ENCODE measurements at places on chromosomes 2 and 18. TPM values are rescaled to one million over a fixed set of nuclear protein-coding genes. Genes with fewer than 3 reads are reported as not detected.

ZBTB7C gene
- 0.80 TPM for polyA plus RNA-seq

GREB1L gene
- polyA plus RNA-seq = 8.0 TPM

INPP5D gene
- polyA plus RNA-seq = 7.5 TPM

SPOPL gene
- polyA plus RNA-seq = 2.2 TPM

KRCC1 gene
- polyA plus RNA-seq = 27.0 TPM

MC5R gene
- polyA plus RNA-seq = not detected

TXNDC2 gene
- polyA plus RNA-seq = not detected

ERMN gene
- not detected for polyA plus RNA-seq

LHCGR gene
- 0.37 TPM for polyA plus RNA-seq

ACADL gene
- polyA plus RNA-seq = 0.16 TPM

RPRM gene
- not detected for polyA plus RNA-seq

CHST10 gene
- polyA plus RNA-seq = 5.1 TPM

DNA sequence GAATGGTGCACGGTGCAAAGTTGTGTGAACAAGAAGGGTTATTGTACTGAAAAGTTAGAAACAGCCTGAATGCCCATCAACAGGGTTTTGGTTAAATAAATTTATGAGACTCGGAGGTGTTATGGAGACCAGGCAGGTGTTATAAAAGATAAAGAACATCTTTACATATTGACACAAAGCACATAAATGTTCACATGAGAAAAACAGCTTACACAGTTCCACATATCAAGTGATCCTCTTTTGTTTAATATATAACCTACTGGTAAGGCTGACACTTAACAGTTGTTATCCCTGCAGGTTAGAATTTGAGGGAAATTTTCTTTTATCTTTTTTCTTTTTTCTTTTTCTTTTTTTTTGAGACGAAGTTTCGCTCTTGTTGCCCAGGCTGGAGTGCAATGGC is 20.0 kb upstream of the ARPC2 start:
- no peak for DNase-seq

DNA sequence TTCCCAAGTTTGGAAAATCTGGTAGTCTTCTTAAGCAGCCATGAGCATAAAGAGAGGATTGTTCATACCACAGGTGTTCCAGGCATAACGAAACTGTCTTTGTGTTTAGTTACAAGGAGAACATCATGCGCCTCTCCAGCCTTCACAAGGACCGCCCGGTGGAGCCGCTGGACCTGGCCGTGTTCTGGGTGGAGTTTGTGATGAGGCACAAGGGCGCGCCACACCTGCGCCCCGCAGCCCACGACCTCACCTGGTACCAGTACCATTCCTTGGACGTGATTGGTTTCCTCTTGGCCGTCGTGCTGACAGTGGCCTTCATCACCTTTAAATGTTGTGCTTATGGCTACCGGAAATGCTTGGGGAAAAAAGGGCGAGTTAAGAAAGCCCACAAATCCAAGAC is 6.0 kb upstream of the MROH2A start:
- DNase-seq = no peak

GRCh38 chr18:74861154-74861553 is 263.5 kb downstream of the ZNF407 start:
- no peak for DNase-seq

GRCh38 chr2:206160125-206160806 is 571 bp downstream of the EEF1B2 start:
- DNase-seq = no peak

DNA sequence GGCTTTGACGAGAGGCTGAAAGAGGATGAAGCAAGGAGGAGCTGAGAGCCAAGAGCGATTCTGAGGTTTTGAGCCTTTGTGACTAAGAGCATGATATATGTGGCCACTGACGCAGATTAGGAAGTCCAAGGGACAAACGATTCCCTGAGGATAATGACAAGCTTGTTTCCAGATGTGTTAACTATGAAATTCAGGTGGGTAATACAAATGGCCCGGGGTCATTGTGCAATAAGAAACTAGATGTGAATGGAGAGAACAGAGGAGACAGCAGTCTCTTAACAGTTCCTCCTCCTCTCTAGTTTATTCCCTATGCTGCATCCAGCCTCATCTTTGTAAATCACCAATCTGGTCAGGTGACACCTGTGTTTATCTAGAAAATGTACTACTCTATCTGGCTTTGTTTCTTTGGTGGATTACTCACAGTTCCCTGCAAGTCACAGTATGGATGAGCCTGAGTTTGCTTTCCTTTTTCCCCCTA is 84.2 kb downstream of the SOCS6 start:
- no peak for DNase-seq

GRCh38 chr2:187500585-187501359 is 52.7 kb upstream of the CALCRL start:
- no peak for DNase-seq

- no peak for DNase-seq
Observed at GRCh38 chr2:226057914-226058313, 658.4 kb downstream of the NYAP2 start.

DNA sequence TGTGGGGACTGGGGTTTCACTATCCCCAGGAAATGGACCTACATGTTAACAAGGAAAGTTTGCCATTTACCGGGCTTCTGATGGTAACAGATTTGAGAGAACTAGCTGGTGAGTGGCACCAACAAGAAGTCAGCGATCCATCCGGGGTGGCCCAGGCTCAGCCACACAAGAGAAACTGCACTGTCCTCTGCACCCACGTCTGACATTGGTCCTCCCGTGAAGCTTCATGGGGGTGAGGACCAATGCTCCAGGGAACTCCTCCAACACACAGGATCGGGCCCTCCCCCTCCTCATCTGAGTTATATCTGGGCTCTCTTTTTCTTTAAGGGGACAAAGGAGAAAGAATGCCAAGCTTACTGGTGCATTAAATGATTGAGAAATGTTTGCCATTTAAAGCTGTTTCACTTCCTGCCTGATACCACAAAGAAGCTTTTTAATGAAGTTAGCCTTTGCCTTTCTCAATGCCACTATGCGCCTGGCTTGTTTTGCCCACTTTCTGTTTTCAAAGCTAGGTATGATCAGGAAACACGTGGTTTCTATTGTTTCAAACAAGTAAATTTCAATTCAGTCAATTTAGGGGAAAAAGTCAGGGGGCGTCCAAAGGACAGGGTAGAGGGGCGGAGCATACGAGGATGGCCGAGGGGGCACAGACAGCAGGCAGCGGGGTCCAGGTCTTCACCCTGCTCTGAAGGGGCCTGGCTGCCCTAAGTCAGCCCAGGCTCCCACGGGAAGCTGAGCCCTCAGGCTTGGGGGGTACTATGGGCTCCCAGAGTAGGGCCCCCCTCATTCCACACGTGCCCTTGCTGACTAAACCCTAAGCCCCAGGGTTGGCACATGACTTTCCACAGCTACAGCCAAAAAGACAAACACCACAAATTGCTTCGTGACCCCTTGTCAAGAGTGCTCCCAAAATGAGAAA is 204.0 kb upstream of the ID2 start:
- DNase-seq = no peak

DNA sequence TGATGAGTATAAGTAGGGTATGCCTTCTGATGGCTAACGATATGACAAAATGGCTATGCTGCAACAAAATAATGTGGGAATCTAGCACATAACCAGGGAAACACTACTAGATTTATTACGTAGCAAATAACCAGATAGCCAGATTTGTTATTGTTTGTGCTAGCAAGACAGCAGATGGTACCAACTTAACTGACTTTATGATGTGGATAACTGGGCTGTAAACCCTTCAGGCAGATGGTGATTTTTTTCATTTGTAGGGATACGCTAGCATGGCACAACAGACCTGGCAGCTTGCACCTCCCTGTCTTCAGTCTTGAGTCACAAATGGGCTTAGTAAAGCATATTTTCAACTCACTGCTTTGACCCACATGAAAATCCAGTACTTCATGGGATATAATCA is 48.7 kb downstream of the PRELID3A start:
- DNase-seq = no peak

DNA sequence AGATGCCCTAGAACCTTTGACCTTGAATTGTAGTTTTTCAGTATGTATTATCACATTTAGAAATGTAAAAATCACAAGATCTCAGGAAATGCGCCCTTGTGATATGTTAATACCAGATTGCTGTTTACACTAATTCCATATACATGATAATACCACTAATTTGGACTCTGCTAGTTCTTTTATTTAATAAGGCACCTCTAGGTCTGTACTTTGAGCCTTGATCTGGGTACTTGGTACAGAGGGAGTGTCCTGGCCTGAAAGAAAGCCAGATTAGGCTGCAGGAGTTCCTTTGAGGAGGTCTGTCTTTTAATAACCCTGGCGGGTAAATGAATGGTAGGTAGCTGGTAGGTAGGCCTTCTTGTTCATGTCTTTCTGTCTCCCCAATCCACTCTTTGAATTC is 26.3 kb downstream of the PLEKHA3 start:
- no peak for DNase-seq

- no peak for DNase-seq
Observed at GRCh38 chr18:8519102-8519501, 90.1 kb upstream of the RAB12 start.

DNA sequence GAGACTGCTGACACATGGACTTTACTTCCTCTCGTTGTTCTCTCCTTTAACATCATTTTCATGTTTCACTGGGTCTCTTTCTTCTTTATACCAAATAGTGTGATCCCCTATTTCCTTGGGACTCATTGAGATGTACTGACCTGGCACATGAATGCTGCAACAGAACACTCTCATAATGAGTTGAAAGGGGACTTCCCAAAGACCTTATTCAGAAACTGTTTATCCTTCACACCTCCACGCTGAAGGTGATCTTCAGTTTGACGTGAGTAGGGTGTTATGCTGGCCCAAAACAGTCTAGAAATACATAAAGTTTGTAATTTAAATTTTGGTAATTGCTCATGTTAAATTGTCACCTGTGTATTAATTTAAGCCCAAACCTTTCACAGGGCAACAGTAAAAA is 1096.8 kb upstream of the GYPC start:
- DNase-seq = no peak

DNA sequence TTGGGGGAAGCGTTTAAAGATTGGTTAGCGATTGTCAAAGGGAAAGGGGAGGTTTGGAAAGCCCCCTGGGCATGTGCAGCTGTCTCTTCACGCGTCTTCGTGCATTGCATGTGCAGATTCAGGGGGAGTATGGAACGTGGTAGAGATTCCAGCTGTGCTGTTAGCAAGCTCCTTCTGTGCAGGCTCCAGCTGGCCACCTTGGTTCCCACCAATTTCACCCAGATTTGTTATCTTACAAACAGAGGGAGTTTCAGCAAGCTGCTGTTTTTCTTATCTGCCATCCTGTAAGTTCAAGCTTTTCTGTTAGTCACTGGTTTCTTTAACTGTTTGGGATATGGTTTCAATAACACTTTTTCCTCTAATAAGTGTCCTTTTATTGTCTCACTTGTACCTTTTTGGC is 30.4 kb downstream of the FARP2 start:
- DNase-seq = no peak

DNA sequence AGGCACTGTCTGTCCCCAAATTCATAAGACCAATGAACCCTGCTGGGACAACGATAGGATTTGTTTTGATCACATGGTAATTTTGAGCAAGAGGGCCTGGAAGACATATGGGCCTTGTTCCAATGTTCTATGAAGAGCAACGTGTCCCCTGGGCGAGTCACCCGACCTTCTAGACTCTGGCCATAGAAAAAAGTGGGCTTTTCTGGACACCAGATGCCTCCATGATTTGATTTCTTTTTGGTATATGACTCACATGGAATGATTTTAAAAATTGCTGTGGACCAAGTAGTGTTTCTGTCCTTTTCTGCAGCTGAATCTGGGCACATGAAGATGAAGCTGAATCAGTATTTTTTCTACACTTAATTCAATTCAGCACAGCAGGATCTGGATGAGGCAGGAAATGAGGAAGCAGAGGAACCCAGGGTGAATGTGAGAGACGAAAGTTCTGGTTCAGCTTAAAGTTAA is 104.9 kb downstream of the CDC42EP3 start:
- no peak for DNase-seq

DNA sequence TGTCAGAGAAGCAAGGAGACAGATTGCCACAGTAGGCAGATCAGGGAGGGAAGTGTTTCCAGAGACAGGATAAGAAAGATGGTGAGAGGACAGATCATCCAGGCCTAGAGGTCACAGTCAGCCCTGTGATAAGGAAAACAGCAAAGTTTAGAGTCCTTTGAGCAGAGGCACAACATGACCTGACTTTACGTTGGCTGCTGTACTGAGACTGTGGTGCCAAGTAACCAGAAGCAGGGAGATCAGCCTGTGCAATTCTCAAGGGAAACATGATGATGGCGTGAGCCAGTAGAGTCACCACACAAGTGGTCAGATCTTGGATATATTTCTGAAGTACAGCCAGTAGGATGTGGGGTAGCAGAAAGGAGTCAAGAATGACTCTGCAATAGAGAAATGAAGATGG is 43.7 kb downstream of the SMC6 start:
- no peak for DNase-seq

GRCh38 chr2:96520697-96521096 is 15.5 kb upstream of the NEURL3 start:
- DNase-seq = no peak
